Stimulated activated CD8-positive, alpha-beta memory T cell treated with anti-CD3 and anti-CD28 coated beads, Interleukin-7, amount 100 ng/mL, for 1 hour (primary cell): ENCODE measurements at places on chromosomes 11 and 22.

DNA sequence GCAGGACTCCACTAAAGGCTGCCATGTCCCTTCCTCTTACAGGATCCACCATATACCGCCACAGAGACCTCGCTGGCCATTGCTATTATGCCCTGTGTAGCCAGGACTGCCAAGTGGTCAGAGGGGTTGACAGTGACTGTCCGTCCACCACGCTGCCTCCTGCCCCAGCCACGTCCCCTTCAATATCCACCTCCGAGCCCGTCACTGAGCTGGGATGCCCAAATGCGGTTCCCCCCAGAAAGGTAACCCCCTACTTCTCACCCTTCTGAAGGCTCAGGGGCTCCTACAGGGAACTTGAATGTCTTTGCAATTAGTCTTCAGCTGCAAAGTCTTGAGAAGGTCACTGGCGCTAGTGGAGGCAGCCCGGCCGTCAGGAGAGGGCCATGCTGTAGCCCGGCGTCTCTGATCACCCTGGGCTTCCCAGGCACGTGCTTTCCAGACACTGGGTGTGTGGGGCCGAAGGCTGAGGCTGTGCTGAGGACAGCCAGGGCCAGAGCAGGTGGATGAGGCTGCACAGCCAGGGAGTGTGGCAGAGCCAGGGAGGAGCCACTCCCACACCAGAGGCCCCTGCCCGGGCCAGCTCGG is 30.0 kb upstream of the MUC5B start:
- no peak for DNase-seq

DNA sequence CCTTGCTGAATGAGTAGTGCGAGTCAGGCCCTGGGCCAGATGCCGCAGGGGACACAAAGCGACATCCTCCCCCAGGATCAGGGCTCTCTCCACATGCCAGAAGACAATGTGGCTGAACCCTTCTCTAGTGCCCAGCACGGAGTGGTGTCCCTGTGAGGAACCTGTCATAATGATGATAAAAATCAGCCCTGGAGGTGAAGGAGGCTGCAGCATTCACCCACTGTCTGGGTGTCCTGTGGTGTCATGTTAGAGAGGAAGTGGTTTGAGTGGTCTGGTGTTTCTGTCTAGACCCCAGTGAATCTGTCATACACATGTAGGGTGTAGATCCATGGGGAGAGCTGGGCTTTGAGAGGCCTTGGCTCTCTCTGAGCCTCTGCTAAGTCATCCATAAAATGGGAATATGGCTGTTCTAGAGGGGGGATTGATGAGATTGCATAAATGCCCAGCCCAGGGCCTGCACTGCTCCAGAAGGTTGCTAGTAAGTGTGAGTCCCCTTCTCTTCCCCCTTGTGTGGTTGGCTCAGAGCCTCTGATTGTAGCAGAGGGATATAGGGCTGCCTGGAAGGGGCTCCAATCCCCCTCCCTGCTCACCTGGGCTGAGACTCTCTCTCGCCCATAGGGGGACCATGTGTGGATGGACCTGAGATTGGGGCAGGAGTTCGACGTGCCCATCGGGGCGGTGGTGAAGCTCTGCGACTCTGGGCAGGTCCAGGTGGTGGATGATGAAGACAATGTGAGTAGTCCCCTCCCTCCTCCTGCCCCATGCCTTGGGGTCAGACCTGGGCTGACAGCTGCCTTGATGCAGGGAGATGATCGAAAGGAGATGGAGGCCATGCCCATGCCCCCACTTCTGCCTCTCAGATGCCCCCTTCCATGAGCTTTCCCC is 14.3 kb downstream of the MYO7A start:
- DNase-seq, result no peak

DNA sequence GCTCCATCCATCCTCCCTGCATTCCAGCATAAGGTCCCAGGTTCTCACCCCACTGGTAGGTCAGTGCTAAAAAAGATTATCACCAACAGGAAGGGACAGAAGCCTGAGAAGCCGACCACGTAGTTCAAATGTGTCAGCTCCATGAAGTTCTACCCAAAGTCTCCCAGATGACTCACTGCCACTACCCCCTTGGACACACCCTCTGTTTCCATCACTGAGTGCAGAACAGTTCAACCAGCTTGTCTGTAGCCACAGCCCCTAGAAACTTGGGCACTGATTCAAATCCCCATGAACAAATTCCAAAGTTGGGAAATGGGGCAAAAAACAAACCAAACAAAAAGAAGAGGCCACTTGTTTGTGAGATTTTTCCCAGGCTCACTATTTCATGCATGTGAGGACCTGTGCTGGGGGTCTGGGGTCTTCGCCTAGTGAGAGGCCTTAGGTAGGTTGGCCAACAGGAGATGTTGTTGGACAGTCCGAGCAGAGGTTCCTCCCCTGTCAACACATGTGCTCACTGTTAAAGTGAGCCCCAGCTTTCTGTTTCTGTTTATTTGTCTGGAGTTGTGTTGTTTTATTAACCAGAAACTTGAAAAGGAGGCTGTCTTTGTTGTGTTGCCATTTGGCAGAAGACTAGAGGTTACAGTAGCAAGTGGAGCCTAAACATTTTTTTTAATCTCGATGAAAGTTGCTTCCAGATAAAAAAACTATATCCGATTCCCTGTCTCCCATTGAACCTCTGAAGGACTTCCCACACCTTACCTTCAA is 24.2 kb upstream of the FLI1 start:
- no peak for DNase-seq

DNA sequence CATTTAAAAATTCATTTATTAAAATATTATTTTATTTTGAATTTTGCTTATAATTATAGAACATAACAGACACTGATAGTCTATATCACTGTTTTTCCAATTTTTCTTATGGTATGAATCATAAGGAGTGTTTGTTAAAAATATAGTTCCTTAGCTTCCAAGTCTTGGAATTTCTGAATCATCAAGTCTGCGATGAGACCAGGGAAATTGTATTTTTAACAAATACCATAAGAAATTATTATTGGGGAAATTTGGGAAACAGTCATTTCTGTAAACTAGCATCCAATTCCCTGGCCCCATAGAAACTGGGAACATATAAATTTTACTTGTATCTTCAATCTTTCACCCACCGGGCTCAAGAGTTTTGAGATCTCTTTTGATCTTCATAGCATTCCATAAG is 38.0 kb upstream of the PICALM start:
- no peak for DNase-seq

- DNase-seq, result no peak
These were observed 56.2 kb downstream of the BRD1 start for GRCh38 chr22:49771266-49772065.

- no peak for DNase-seq
These were observed 21.7 kb downstream of the TENM4 start for GRCh38 chr11:79419120-79419519.

- DNase-seq, result no peak
These were observed 193.9 kb downstream of the KIF18A start for GRCh38 chr11:27914080-27914479.

DNA sequence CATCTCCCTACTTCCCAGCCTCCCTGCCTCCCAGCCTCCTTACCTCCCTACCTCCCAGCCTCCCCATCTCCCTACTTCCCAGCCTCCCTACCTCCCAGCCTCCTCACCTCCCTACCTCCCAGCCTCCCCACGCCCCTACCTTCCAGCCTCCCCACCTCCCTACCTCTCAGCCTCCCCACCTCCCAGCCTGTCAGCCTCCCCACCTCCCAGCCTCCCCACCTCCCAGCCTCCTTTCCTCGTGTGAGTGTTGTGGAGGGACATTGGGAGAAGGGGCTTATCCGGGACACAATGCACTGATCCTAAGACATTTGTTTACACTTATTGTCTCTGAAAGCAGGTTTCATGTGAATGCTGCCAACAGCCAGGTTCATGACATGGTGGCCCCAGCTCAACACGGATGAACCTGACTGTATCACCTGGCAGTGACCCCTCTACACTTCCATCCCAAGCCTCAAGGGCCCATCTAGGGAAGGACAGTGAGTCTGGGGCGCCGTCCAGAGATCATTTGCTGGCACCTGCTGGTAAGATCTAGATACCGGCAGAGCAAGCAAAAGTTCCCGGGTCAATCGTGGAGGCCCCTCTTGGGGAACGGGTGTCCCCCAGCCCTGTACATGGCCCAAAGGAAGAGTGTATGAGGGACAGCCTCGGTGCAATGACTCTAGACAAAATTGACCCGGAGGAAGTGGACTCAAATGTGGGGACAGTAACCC is 34.5 kb upstream of the TH start:
- DNase-seq, result no peak

DNA sequence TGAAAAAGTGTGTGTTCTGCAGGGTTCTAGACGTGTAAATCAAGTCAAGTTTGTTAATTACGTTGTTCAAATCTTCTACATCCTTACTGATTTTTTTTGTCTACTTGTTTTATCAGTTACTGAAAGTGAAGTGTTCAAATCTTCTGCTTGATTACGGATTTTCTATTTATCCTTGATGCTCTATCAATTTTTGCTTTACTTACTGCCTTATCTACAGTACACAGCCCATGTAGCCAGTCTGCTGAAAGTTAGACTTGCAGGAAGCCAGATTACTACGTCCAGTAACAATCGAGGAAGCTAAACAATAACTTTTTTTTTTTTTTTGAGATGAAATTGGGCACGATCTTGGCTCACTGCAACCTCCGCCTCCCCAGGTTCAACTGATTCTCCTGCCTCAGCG is 15.6 kb upstream of the C11orf24 start:
- DNase-seq, result no peak

DNA sequence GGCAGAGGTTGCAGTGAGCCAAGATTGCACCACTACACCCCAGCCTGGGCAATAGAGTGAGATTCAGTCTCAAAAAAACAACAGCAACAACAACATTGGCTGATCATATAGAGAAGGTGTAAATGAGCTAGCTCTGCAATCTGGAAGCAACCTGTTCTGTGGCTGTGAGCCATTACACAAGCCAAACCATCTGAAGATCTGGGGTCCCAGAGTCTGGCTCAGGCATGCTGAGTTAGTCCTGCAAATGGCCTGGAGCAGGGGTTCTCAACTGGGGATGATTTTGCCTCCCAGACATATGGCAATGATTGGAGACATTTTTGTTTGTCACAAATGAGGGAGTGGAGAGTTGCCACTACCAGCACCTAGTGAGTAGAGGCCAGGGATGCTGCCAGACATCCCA is 42.3 kb upstream of the RAB1B start:
- no peak for DNase-seq

- no peak for DNase-seq
These were observed 683 bp upstream of the FADS3 start for GRCh38 chr11:61892085-61892370.

GRCh38 chr11:8018484-8019313 is 31.6 kb downstream of the EIF3F start:
- peak; percentile 41 for DNase-seq
